Right renal cortex interstitium (tissue), 3 donors: ENCODE measurements at places on chromosomes 2 and 18. TPM values are rescaled to one million over a fixed set of nuclear protein-coding genes. Genes with fewer than 3 reads are reported as not detected.

Gene TAF4B
- 5.5 TPM for polyA plus RNA-seq

Gene LYG1
- polyA plus RNA-seq, result 4.1 TPM

GRCh38 chr2:162768656-162769055 lies 69.9 kb downstream of the KCNH7 start:
- DNase-seq, result no peak

GRCh38 chr18:9173770-9174233 lies 37.2 kb downstream of the ANKRD12 start:
- DNase-seq, result no peak
